Stimulated activated CD4-positive, alpha-beta T cell treated with anti-CD3 and anti-CD28 coated beads, Interleukin-4, amount 100 ng/mL, for 4 hours (primary cell): ENCODE measurements at places on chromosomes 13 and 19.

GRCh38 chr19:35844482-35845214 is 7.7 kb downstream of the NPHS1 start:
- DNase-seq, result no peak

DNA sequence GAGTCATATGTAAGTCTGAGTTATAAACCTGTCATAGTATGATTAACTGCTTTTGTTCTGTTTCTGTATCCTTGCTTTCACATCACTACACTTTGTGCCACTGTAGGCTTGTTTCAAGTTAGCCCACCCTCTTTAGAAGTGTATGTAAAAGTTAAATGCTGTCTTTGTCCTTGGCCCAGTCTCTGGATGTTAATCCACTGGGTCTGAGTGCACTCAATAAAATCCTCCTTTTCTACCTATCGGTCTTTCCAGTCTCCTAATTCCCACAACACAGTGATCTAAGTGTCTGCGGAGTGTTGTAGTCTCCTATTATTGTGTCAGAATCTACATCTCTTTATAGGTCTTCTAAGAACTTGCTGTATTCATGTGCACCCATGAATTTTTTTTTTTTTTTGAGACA is 14.1 kb downstream of the ZNF429 start:
- no peak for DNase-seq

- DNase-seq, result no peak
Observed at GRCh38 chr13:41547251-41548000, 90.1 kb downstream of the RGCC start.

GRCh38 chr13:32264407-32264806 is 50.8 kb downstream of the ZAR1L start:
- no peak for DNase-seq

- no peak for DNase-seq
Observed at GRCh38 chr13:57637515-57637914, 6.0 kb downstream of the PCDH17 start.

GRCh38 chr13:31200637-31200971 is 829 bp downstream of the B3GLCT start:
- no peak for DNase-seq

GRCh38 chr13:29958476-29958875 is 108.1 kb upstream of the UBL3 start:
- DNase-seq, result no peak

DNA sequence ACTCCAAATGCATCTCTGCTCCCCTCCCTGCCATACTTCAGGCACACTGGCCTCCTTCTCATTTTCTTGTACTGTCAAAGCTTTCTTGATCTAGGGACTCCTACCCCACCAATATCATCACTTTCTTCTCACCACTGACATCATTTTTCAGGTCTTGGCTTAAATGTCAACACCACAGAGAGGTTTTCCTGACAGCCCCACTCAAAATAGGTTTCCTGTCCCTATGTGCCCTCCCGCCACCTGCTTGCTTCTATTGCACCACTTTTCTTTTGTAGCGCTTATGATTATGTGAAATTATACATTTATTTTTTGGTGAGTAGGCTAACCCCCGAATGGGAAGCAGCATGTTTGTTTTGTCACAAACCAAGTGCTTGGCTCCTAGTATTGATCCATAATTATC is 164.6 kb downstream of the NDFIP2 start:
- DNase-seq, result no peak

DNA sequence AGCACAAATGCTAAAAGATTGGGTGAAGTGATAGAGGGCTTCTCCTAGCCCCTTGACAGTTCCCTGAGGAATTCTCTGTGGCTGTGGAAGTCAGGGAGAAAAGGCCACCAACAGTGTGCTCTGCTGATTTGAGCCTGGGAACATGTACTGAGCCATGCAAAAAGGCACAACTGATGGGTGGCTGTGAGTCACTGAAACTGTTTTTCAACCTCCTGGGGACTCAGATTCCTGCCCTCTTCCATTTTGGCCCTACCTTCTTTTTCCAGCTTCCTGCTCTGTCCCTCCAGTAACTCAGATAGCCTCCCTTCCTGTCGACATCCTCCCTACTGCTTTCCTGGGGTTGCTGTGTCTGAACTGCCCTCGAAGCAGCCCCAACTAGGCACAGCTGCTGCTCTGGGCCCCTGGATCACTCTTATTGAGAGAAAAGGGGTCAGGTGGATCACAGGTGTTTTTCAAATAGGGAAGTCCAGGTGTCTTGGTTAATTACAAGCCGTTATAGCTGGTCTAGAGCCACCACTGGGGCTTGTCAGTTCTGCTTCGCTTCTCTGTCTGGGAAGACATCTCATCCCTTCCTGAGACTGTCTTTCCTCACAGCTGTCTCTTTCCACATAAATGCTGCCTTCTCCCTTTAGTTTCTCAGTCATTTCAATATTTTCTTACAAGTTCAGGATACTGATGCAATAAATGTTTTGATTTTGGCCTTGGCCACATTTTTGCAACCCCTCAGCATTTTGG is 13.7 kb downstream of the FAM124A start:
- no peak for DNase-seq
